CD4-positive, alpha-beta T cell treated with Interleukin-15 for 4 hours (primary cell): ENCODE measurements at places on chromosomes 1 and 21.

GRCh38 chr1:97877307-97877706, 43.5 kb downstream of the DPYD start:
- no peak for DNase-seq

DNA sequence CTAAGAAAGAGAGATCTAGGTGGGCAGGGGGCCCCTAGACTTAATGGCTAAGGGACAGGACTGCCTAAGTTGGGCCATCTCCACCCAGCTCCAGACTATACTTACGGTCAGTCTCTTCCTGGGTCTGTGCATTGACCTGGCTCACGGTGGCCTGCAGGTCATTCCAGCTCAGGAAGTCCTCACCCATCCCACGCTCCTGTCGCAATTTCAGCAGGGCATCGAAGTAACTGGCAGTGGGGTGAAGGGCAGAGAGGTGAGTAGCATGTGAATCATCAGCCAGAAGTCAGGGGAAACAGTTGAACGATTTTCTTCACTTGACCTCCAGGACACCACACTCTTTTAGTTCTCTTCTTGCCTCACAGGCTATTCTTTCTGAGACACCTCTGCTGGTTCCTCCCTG, 20.5 kb downstream of the IQGAP3 start:
- DNase-seq: no peak

DNA sequence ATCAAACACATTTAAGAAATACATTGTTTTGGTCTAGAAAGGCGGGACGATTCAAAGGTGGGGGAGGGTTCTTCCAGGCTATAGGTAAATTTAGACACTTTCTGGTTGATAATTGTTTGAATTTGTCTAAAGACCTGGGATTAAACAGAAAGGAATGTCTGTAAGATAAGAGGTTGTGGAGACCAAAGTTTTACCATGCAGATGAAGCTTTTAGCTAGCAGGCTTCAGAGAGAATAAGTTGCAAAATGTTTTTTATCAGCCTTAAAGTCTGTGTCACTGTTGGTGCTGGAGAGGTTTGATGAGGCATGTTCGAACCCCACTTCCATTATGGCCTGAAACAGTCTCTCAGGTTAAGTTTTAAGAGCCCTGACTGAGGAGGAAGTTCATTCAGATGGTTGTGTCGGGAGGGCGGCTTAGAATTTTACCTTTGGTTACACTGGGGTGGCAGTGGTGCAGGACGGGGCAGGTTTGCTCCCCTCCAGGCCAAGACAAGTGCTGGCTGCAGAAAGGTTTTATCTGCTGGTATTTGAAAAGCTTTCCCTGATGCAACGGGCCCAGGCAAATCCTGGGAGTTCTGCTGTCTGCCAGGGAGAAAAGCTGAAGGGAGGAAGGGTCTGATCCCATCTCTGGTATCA, 16.0 kb upstream of the SLC2A5 start:
- no peak for DNase-seq

DNA sequence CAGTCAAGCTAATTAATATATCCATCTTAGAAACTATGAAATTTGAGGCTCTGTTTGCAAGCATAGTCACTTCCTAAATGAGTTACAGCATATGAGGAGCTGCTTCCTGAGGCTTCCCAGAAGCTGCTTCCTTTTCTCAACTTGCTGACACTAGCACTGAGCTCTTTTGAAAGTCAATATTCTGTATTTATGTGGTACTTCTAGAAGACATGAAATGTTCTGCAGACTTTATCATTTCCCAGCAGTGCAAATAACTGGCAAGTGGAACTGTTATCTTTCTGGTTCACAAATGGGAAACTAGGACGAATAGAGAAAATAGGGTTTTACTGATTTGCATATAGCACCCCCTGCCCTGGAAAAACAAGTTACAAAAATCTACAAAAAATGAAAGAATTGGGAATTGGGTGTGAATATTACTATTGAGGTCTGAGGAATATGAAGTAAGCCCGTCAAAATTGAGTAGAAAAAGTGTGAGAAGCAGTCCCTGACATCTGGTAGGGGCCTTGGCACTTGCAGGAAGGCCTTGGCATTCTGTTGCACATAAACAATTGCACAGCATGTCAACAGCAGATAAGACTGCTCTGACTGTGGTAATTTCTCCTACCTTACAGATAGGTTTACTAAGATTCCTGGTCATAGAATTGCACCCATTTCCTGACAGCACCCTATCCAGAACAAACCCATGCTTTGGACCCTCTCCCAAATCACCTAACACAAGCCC, 7.1 kb downstream of the GIPC2 start:
- DNase-seq: no peak

- no peak for DNase-seq
Observed at GRCh38 chr1:9069326-9070100, at the start of gene SLC2A5. TSS of gene SLC2A5 (minus strand) at chr1:9069635. CDS start at chr1:9069536, 99 bp downstream.

- no peak for DNase-seq
Observed at GRCh38 chr1:50453266-50453665, 30.0 kb upstream of the DMRTA2 start.

- no peak for DNase-seq
Observed at GRCh38 chr1:93255222-93256079, 74.9 kb downstream of the CCDC18 start.

DNA sequence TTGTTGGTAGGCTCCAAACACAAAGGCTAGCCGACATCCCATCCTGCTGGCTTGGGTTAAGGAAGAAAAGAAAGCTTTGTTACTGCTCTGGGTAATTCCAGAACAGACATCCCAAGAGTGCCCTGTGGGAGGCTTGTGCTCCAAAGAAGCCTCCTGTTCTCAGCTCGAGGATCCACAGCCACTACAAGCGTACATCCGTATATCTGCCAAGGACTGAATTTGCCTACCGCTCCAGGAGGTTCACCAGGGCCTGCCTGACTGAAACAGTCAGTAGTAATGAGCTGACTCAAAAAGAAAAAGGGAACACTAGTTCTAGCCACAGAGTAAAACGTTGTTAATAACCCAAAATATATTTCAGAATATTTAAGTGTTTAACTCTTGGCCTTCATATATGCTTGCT, 24.8 kb upstream of the MUTYH start:
- no peak for DNase-seq

GRCh38 chr1:85935234-85935633, 221.3 kb downstream of the COL24A1 start:
- DNase-seq: no peak

GRCh38 chr1:53134961-53135734, 7.3 kb downstream of the SLC1A7 start:
- no peak for DNase-seq

DNA sequence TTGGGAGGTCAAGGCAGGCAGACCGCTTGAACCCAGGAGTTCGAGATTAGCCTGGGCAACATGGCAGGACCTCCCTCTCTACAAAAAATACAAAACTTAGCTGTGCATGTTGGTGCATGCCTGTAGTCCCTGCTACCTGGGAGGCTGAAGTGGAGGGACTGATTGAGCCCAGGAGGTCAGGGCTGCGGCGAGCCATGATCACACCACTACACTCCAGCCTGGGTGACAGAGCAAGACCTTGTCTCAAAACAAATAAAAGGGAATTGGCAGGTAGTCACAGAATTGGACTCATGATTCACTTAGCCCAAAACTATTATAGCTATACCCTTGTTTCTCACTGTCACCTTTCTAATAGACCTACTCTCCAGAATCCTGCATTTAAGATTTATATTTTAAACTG, 5.5 kb downstream of the TADA1 start:
- DNase-seq: no peak

DNA sequence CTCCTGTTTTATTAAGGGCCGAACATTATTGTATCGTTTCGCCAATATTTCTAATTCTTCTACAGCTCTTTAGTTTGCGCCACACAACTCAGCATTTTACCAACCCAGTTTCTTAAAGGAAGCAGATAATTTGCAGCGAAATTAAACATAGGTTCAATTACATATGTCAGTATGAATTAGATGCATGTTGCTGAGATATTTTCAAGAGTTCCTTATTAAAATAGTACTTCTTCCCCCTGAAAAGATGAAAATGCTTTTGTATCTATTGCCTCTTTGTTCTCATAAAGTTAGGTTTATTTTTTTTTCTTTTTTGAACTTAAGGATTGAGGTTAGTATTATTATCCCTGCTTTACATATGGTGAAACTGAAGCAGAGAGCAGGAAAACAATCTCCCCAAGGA, 183.5 kb upstream of the C1orf105 start:
- DNase-seq: no peak

DNA sequence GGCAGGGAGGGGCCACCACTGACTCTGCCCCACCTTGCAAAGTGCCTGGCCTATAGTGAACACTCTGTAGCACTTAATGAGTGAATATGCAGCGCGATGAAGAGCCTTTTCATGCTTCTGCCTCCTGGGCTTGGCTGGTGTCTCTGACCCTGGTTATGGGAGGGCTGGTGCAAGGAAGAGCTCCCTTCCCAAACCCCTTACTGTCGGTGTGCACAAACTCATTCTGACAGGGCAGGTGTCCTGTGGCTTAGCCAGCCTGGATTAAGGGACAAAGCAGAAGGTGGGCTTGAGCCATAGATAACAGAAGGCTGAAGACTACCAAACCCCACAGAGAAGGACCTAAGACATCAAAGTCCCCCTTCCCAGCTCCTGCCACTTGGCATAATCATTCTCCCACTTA, 2.0 kb upstream of the NCMAP start:
- no peak for DNase-seq

GRCh38 chr1:157073944-157074685, 25.5 kb downstream of the ETV3L start:
- DNase-seq: peak; percentile 13

DNA sequence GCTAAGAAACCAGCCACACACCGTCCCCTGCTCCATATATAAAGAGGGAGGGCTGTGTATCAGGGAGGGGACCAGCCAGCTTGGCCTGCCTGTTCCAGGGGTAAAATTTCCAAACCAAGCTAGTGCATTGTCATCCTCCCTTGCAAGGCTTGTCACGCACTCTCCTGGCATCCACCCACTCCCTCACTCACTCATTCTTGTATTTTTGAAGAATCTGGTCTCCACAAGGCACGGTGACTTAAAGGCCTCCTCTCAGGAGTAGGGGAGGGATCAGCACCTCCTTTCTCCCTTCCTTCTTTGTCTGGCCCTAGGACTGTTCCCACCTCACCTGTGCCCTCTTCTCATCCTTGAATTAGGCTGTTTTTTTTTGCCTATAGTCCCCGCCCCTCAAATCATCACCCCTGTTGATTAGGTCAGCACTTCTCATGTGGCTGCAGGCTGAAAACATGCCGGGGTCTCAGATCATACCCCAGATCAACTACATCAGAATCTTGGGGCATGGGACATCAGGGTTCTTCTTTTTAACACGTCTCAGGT, 5.0 kb downstream of the ABCA4 start:
- DNase-seq: no peak

- no peak for DNase-seq
Observed at GRCh38 chr1:120133228-120133927, 42.9 kb downstream of the SEC22B start.

- DNase-seq: no peak
Observed at GRCh38 chr1:178241057-178241456, 147.2 kb downstream of the RASAL2 start.

DNA sequence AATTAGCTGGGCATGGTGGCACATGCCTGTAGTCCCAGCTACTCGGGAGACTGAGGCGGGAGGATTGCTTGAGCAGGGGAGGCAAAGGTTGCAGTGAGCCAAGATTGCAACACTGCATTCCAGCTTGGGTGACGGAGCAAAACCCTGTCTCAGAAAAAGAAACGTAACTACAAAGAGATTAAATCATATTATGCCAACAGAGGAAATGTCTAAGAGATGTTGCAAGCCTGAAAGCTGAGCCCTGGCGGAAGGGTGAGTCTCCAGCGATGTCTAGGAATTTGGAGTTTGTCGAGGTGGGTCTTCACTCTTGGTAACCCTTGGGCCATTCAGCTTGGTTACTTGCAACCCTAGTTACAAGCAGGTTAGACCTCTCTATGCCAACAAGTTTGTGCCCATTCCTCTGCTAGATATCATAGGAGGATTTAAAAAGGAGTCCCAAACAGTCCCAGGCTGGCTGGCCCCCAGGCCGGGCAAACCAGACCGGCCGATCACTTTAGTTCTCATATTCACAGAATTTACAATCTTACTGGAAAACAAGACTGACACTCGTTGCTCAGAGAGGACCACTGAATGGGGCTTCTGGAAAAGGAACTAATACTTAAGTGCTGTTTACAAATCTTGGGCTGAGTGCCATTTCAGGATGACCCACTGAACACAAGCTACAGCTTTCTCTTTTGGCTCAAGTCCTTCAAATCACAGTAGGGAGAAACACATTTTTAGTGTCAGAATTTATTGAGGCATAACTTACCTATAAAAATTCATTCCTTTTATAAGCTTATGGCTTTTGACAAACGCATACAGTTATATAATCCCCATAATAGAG, 27.1 kb downstream of the SLC30A1 start:
- DNase-seq: no peak

GRCh38 chr21:35119501-35120047, 70.5 kb upstream of the RUNX1 start:
- no peak for DNase-seq

DNA sequence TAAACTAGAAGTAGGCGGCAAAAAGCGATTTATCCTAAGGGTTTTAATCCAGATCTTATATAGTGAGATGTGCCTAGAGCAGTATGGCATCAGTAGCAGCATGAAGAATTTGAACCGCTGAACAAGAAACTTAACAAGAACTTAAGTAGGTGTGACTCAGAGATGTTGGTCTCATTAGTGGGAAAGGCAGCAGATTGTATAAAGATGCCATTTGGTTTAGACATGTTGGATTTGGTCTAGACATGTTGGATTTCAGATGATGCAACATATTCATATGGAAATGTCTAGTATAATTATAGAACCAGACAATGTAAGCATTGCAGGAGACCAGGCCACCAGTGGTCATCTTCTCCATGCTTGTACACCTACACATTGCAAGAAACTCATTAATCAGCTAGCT, 42.1 kb upstream of the ZP4 start:
- no peak for DNase-seq

GRCh38 chr1:173638043-173639021, 3.2 kb downstream of the TEX50 start:
- DNase-seq: no peak

DNA sequence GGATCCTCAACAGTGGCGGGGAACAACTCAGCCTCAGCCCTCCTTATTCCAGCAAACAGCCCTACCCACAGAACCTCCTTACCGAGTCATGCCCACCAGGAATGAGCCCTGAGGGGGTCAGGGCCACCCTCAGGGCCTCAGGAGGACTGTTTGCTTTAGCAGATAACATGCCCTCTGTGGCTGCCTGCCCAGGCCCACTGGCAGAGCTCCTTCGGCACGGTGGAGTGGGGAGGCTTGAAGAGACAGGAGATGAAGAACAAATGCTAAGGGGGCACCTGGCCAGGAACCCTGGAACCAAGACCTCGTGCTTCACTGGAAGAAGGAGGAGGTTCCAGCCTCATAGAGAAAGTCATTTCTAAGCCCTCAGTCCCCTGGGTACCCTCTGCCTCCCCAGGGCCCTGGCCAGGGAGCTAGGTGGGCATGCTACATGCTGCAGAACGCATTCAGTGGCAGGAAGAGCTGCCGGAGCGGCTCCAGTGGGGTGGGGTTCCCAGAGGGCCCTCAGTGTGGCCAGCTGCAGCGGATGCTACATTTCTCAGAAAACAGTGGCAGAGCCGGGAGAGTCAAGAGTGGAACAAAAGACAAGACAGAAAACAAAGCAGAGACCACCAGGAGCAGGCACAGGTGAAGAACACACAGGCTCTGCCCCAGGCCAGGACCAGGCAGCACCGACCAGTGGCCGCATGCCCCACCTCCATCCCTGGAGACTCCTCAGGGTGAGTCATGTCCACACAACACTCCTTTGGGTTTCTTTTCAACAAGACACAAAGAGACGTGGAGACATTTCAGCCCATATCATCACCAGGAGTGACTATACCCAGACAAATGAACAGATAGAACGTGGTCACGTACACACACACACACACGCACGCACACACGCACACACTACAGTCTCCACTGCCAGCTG, 39.8 kb downstream of the RIMS3 start:
- no peak for DNase-seq

GRCh38 chr1:214402613-214403083, 121.7 kb downstream of the SMYD2 start:
- DNase-seq: no peak
